ENCODE measurements at places on chromosomes 3 and 15.

DNA sequence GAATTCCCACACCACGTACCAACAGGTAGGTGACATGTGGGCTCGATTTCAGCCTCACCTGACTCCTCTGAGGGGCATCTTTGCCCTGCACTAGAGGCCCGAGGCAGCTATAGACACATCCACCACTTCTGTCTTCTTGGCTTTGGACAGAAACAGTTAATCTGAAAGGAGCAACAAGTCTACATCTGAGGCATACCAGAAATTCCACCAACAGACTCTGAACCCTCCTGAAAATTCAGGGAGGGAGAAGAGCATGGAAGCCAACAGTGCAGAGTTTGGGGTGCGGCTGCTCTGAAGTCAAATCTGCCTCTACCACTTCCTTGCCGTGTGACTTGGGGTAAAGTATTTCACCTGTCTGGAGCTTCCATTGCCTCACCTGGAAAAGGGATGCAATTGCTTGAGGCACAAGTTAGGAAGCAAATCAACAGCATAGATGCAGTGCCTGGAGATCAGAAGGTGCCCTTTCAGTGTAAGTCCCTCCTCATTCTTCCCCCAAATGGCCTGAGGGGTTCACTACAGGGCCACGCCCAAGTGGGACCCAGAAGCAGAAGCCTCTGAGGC, 119.8 kb downstream of the SHQ1 start:
- DNase-seq = no peak

- no peak for DNase-seq
These were observed 23.8 kb upstream of the ANXA2 start for GRCh38 chr15:60421544-60421943.

DNA sequence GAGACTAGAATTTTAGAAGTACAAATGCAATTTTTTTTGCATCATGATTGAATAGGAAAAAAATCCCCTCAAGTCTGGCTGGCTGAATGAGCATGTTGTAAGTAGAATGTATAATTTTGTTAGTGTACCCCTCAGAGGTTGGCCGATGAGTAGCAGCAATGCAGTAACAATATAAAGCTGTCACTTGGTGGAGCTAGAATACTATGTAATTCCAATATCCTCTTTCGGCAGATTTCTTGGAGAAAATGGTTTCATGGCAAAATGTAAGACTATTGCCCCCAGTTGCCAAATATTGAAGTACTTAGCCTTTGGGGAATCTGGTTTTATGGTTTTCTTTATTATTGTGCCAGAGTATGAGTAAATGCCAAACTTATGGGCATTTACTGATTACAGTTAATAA, 39.8 kb upstream of the SGO1 start:
- DNase-seq = no peak

DNA sequence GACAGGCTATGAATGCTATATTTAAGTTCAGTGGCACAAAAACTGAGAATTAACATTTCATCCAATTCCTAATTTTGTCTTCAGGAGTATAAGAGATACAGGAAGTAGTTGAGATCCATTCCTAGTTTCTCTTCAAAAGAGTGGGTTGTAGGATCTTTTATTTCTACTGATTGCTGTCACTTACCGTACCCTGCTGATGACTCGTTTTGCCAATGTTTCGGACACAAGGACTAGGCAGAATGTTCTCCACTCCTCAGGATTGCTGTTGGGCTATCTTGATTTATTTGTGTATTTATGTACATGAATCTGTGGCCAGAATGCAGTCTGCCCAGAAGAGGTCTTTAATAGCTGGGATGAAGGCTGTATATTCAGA, 11.9 kb downstream of the ARL8B start:
- no peak for DNase-seq

DNA sequence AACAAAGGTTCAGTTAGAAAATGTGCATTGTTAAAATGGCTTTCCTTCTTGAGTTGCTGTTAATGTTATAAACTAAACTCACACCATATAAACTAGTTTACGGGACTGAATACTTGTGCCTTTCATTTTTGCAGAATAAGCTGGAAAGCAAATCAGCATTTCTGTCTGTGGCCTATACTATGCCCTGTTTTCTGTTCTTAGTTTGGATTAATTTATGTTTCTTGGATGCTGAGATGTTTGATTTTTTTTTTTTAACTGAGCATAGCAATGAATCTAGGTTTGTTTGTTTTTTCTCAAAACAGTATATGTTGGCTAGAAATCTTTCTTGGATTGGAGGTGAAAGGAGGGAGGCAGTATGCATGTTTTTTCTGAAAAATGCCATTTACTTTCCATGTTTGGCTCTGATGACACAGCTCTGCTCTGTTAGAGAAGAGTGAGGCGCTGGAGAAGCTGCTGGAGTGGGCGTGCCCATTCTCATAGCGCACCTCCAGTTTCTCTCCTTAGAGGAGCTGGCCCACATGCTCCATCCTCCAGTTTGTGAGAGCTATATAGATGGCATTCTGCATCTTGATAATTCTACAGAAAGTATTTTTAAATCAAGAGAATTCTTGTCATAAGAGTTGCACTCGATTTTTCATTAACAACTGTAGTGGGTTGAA, 423.6 kb upstream of the TPM1 start:
- DNase-seq = no peak

GRCh38 chr3:57006179-57006657, 54.2 kb upstream of the SPATA12 start:
- DNase-seq = no peak

GRCh38 chr15:89321521-89322410, 12.9 kb downstream of the POLG start:
- no peak for DNase-seq
